GM10248 (cell line): ENCODE measurements at places on chromosomes 7 and 10.

DNA sequence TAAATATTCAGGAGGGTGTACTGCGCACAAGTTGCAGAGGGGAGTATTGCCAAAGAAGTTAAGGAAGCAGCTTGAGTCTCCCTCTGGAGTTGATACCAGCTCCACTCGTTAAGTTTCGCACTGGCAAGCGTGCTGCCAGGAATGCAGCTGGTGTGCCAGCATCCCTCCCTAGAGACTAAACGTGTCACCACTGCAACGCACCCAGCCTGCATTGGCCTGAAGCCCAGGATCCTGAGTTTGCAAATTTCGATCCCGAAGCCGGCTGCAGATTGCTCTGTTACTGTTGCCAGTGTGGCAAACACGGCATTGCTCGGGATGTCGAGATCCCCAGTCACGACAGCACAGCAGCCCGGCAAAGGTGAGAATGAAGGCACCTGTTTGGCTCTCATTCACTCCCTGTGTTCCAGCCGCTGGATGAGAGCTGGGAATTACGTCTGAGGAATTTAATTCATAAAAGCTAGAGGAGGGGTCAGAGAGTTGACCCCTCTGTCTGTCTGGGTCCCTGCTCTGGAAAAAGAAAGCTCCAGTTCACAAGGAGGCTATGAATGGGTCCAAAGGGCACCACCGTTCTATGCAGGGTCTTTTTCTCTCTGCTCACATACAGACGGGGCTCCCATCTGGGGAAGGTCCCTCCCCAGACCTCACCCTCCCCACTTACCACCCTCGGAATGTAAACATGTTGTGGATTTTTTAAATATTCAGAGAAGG, 61.0 kb downstream of the NRP1 start:
- no peak for DNase-seq

DNA sequence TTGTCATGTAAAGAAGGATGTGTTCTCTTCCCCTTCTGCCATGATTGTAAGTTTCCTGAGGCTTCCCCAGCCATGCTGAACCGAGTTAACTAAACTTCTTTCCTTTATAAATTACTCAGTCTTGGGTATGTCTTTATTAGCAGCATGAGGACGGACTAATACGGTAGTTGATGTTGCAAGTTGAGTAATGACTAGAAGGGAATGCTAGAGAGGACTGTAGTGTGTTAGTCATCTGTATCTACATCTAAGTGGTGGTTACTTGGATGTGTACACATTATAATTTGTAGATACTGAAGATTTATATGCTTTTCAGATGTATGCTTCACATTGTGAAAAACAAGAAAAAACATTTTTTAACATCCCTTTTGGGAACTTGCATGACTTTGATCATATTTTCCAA, 244.6 kb downstream of the POLR1F start:
- no peak for DNase-seq

DNA sequence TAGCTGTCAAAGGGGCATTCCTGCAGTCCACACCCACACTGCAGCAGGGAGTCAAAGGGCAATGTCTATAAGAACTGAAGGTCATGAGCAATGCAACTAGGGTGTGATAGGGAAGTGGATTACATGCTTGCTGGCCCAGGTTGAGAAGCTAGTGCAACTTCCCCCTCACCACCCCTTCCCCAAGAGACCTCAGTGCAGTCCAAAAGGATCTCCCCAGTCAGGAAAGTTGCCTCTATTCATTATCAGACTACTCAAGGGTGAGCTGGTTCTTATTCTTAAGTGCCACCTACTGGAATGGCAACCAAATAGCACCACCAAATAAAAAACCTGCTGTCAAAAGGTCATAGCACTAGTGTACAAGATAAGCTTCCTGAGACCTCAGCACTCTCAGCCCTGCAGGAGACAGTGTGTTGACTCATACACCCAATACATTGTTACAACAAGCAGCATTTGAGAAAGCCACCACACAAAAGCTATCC, 28.2 kb downstream of the MTERF1 start:
- DNase-seq, result peak; percentile 11

- DNase-seq, result peak; percentile 83
Observed at GRCh38 chr7:99380823-99381663, 6.5 kb downstream of the ARPC1B start.

DNA sequence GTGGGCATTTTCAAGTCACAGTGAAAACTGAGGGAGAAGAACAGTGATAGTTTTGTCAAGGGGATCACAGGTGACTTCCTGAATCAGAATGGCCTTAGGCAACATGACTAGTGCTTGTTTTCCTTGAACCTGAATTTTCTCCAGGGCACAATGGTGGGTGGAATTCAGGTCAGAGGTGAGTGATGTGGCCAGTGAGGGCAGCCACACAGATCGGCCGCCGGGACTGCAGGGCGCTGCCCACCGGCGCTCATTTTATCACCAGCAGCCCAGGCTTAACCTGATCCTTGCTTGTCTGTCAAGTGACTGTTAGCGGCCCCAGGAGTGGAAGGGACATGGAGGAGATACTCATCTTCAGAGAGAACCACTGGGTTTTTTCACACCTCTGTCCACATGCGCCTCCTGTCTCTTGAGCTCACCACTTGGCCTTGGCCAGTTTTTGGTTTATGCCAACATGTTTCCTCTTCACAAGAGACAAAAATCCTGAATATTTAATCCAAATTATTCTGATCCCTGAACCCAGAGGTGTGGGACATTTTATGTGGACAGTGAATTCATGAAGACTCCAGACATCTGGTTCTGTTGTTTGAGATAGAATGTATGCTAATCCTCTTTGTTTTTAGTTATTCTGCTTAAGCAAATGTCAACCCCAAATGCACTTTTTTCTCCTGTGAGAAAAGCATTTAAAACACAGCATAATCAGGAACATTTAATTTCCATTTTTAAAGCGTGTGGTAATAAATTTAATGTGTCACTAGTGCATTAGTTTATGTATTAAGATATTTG, 108.7 kb downstream of the DOCK1 start:
- DNase-seq, result no peak

DNA sequence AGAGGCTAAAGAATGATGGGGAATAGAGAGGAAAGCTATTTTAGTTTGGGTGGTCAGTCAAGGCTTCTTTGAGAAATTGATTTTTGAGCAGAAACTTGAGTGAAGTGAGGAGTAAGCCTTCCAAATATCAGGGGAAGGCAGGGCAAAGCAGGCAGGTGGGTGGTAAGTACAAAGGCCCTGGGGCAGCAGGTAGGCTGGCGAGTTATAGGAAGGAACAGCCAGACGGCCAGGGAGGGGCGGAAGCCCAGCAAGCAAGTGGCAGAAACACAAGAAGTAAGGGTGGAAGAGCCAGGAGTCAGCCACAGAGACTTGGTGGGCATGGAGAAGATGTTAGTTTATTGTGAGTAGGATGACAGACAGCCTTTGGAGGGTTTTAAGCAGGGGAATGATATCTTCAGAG, 34.9 kb downstream of the VWA2 start:
- DNase-seq, result no peak
